ENCODE measurements at places on chromosomes 13 and 19. TPM values are rescaled to one million over a fixed set of nuclear protein-coding genes. Genes with fewer than 3 reads are reported as not detected.

KANK3 gene
- total RNA-seq = 0.26 TPM

SPACA4 gene
- not detected for total RNA-seq

BSPH1 gene
- not detected for total RNA-seq

IGFL2 gene
- not detected for total RNA-seq

DNA sequence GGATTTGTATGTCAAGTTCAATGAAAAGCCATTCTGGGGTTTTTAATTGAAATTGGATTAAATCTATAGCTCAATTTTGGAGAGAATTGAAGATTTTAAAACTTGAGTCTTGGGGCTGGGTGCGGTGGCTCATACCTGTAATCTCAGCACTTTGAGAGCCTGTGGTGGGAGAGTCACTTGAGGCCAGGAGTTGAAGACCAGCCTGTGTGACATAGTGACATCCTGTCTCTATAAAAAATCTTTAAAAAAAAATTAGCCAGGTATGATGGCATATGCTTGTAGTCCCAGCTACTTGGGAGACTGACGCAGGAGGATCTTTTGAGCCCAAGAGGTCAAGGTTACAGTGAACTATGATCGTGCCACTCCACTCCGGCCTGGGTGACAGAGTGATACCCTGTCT, 41.2 kb downstream of the VAV1 start:
- DNase-seq = no peak

DNA sequence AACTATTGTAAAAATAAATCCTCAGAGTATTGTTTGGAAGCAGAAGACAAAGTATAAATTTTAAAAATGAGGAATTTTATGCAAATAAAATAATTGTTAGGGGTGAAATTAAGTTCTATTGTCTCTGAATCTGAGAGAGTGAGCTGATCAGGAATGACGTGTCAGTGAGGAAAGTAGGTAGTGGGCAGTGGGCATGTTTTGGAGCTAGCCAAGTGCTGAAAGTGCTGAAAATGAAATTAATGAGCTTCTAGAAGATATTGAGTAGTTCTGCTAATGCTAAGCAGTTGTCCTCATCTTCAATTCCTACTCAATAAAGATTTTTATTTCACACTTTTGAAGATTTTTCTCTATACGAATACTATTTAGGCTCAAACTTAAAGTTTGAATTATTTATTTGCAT, 1167.8 kb upstream of the PCDH20 start:
- DNase-seq = no peak

DNA sequence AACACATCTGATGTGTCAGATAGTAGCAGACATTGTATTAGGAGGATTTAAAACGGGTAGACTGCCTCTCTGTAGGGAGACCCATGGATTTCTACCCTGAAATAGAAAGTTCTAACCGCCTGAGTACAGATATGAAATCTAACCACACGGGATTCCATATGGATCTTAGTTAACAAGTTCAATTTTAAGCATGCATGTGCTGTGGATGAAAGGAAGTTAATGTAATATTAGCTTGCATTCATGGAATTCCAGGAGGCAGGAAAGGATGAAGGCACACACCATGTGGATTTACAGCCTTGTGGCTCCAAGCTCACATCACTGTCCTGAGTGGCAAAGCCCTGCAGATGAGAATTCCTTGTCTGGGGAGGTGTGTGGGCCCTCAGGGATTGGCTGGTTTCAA, 120.6 kb upstream of the IRS2 start:
- DNase-seq = no peak

GRCh38 chr13:30222254-30222653, 85.1 kb downstream of the KATNAL1 start:
- peak; percentile 9 for DNase-seq

DNA sequence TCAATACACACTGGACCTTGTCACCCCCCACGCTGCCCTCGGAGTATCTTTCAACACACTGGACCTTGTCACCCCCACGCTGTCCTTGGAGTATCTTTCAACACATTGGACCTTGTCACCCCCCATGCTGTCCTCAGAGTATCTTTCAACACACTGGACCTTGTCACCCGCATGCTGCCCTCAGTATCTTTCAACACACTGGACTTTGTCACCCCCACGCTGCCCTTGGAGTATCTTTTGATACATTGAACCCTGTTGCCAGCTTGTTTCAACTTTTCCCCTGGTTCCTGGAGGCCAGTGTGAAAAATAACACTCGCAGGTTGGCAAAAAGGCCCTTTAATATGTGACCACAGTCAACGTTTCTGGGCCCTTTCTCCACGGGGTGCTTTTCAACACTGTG, 247.8 kb downstream of the TEX29 start:
- DNase-seq = no peak

- no peak for DNase-seq
Observed at GRCh38 chr13:62625214-62625881, 1209.7 kb upstream of the PCDH20 start.

DNA sequence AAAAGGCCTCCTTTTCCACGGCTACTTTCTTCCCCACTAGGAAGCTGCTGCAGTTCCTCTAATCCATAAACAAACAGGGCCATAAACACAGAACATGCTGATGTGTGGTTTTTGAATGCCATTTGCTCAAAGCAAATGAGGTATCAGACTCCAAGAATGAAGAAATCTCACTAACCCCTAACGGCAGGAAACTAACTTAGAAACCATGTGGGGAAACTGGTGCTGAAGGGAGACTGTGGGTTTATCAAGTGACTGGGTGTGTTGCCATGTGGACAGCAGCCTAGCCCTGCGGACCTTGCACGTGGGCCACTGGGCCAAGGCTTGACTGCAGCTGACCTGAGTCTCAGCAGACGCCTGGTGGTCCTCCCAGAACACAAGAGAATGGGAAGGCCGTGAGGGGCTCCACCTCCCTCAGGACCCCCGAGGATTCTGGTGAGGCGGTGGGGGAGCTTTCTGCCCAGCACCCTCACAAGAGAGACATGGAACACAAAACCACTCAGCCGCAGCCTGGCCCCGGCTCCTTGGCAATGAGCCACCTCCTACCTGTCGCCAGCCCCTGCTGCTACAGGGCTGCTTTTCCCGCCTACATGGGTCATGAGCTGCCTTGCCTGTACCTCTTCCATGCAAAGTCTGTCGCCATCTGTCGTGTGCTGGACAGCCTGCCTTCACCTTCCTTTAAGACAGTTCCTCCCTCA, 10.6 kb downstream of the SLC15A1 start:
- DNase-seq = no peak

DNA sequence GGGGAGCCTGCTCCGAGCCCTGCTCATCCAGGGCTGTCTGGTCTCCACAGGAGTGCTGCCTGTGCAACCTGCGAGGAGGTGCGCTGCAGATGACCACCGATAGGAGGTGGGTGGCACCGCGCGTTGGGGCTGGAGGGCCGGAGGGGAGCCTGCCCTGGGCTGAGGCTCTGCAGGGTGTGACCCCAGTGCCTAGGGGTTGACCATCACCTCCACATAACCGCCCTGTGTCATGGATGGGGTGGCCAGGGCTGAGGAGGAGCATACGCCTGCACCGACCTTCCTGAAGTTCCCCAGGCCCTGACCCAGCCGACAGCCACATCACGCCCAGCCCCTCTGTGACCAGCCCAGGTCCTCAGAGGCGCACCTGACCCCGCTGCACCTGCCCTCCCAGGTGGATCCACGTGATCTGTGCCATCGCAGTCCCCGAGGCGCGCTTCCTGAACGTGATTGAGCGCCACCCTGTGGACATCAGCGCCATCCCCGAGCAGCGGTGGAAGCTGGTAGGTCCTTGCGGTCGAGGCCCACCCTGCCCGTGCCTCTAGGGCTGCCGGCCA, 168.7 kb downstream of the KDM4B start:
- no peak for DNase-seq
